Stimulated activated CD4-positive, alpha-beta T cell treated with anti-CD3 and anti-CD28 coated beads, Interleukin-1b, Interleukin-23, amount 100 ng/mL, for 1 hour (primary cell): ENCODE measurements at places on chromosomes 6 and 20.

- no peak for DNase-seq
Measured at GRCh38 chr6:34045771-34046170, 100.1 kb downstream of the GRM4 start.

- DNase-seq = no peak
Measured at GRCh38 chr6:42978487-42978838, 518 bp downstream of the PEX6 start.

DNA sequence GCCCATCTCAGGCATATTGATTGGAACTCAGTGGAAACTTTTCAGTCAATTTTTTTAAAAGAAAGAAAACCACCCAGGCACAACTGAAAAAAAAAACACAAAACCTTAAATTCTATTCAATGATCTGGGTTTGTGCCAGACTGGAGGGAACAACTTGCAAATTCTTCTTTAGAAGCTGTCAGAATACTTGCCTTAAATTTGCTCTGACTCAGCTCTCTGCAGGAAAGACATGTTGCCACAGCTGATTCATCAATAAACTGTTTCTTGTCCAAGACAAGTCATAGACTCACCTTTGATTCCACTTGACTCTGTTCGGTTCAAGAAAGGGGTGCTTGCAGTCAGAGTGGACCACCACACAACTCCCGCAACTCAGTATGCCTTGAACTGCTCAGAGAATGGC is 117.8 kb upstream of the F13A1 start:
- no peak for DNase-seq

GRCh38 chr6:39772559-39773273 is 19.5 kb upstream of the DAAM2 start:
- no peak for DNase-seq

GRCh38 chr6:14537030-14537429 is 419.5 kb downstream of the CD83 start:
- no peak for DNase-seq

- DNase-seq = no peak
Measured at GRCh38 chr6:167996424-167997199, 859 bp upstream of the KIF25 start.

DNA sequence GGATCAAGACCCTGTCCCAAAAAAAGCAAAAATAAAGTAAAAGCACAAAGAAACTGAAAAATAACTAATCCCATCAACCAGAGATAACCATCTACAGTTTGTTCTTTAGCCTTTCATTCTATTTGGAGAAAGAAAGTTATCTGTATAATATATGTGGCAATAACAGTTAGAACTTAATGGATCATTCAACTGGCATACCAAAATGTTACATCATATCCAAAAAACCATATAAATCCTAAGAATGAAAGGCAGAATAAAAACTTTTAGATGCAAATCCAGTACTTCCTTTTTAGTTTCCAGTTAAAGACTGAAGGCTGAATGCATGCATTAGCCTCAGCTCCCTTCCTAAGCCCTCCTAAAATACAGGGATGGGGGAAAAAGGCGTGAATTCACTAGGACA is 25.2 kb downstream of the ILRUN start:
- DNase-seq = no peak

DNA sequence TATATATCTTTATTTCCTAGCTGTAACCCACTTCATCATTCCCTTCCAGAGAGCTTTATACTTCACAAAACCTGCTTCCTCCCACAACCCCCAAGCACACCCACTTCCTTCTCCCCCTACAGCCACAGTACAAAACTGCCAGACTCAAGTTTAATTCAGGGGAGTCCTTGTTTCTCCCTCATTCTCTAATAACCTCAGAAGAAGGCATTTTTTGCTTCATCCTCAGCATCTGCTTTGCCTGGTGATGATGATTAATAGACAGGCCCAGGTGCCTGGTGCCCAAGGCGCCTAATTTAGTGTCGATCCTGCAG is 414.3 kb downstream of the KIF16B start:
- no peak for DNase-seq

- DNase-seq = no peak
Measured at GRCh38 chr20:60365882-60366281, 407.7 kb downstream of the CDH26 start.

GRCh38 chr6:117477988-117478852 is 4.3 kb upstream of the DCBLD1 start:
- no peak for DNase-seq

- no peak for DNase-seq
Measured at GRCh38 chr20:58310291-58310782, 822 bp downstream of the RAB22A start.

- DNase-seq = no peak
Measured at GRCh38 chr6:168616816-168617765, 176.1 kb downstream of the SMOC2 start.

GRCh38 chr20:56986931-56987720 is 279.3 kb downstream of the BMP7 start:
- no peak for DNase-seq

DNA sequence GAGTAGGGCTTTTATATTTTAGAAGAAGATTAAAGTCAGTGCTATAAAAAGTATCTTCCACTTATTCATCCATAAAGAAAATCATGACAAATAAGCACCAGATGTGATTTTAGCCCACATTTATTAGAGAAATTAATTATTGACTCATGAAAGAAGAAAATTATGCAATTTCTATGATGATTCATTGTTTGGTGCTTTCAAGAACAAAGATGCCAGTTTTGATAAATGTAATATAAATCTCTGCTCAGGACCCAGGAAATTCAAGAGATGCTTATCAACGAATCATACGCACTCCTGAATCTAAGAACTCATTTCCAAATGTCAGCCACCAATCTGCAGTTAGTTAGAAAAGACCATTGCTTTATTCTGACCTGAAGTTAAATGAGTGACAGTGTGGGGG is 211.4 kb downstream of the ARHGAP18 start:
- DNase-seq = no peak

GRCh38 chr20:50246367-50247195 is 56.0 kb downstream of the CEBPB start:
- DNase-seq = no peak

- DNase-seq = no peak
Measured at GRCh38 chr6:88477413-88477812, 311.3 kb upstream of the CNR1 start.

- no peak for DNase-seq
Measured at GRCh38 chr20:36179170-36179945, 24.8 kb downstream of the EPB41L1 start.

DNA sequence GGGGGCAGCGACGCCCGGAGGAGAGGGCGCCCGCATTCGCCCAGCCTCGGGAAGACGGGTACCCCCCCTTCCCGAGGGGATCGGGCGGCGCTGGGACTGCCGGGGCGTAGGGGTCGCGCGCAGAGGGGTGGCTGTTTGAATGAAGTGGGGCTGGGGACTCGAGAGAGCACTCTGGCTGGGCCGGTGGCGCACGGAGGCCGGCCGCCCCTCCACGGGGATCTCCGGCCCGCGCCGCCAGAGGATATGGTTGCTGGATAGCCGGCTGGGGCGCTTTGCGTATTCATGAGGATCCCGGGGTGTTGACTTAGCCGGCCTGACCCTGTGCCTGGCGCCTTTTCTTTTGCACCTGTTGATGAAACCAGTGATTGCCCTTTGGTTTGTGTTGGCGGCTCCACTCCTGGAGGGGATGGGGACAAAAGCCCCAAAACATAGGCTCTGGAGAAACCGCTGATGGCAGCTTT is 469 bp downstream of the SYNJ2 start:
- DNase-seq = no peak

DNA sequence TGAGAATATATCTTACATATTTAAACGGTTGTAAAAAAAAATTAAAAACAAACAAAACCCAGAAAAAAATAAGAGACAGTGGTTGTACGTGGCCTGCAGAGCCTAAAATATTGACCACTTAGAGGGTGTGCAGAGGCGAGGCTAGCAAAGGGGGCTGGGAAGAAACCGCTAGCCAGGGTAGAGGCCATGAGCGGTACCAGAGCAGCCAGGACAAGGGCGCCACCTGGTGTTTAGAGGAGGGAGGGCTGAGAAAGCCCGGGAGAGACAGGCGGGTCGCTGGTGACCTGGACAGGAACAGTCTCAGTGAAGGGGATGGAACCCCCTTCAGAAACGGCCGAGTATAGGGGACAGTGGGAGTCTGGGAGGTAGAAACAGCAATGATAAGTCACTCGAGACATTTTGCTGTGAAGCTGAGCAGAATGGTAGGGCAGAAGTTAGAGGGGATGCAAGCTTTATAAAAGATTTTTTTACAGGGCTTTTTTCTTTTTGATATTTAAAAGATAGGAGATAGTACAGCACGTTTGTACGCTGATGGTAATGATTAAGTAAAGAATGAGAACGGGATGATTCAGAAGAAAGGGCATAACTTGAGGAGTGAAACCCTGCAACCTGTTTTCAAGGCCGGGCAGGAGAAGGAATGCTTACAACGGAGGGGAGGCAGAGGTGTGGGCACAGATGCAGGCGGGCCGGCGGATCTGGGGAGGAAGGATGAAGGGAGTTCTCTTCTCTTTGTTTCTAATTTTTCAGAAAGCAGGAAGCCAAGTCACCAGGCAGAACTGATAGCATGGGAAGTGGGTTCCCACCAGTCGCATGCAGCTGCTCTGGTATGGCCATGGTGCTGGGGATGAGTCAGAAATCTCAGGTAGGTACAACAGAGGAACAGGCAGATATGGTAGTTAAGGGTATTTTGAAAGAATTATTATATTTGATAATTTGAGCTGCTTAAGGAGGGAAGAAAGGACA is 76.2 kb downstream of the FAM229B start:
- peak; percentile 43 for DNase-seq

DNA sequence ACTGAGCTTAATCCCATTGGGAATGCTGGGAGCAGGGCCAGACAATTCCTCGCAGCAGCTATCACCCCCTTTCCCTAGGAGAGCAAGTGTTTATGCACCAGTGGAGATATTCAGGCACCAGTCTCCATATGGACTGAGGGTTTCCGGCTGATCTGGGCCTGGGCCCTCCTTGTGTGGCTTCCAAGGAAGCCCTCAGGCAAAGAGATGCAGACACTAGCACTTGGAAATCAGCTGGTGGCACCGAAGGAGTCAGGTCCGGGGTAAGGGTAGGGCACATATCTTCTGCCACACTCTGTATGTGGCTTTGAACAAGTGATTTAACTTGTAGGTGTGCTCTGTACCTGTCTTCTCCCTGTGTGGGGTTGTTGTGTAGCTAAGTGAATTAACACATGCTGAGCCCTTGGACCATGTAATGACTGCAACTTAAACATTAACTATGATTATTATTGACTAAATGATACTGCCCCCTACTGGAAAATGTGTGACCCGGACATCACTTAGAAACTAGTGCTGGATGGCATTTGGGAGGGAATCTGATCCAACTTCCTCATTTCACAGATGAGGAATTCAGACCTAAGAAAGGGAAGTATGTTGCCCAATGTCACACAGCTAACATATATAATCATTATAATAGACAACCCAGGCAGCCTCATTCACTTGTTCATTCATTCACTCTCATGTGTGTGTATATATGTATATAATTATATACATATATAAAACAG is 19.3 kb upstream of the WFDC2 start:
- no peak for DNase-seq

- DNase-seq = no peak
Measured at GRCh38 chr20:59515013-59515905, 89.1 kb upstream of the PHACTR3 start.

DNA sequence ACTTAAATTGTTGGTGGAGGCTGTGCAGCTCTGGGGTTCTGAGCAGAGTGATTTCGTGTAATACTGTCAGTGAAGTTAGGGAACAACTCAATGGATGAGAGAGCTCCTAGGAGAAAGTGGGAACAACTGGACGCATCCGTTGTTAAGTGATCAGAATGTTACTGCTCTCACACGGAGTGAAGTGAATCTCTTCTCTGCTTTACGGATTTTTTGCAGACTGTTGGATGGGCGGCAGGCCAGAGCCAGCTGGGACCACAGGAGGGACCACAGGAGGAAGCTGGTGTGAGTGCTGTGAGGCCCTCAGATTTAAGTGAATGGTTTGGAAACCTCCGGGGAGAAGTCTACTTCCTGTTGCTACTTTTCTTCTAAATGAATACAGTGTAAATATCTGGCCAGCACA is 23.7 kb upstream of the PPP1R14C start:
- no peak for DNase-seq

DNA sequence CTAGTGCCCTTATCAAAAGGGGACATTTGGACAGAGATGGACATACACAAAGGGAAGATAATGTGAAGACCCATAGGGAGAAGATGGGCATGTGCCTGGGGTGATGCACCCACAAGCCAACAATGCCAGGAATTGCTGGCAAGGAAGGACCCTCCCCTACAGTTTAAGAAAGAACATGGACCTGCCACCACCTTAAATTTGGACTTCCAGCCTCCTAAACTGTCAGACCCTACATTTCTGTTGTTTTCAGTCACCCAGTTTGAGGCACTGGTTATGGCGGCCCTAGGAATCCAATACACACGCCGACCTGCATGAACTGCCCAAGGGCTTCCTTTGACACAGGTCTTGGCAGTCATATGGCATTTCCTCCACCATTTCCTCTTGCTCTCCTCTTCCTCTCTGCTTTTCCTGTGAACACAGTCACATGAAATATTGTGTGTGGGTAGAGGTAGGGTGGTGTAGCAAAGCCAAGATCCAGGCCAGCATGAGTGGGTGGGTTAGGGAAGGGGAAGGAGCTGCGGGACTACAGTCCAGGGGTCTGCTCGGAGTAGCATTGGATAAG is 115.6 kb downstream of the ZDHHC14 start:
- DNase-seq = no peak

- DNase-seq = no peak
Measured at GRCh38 chr6:144683216-144684070, 398.3 kb downstream of the UTRN start.

DNA sequence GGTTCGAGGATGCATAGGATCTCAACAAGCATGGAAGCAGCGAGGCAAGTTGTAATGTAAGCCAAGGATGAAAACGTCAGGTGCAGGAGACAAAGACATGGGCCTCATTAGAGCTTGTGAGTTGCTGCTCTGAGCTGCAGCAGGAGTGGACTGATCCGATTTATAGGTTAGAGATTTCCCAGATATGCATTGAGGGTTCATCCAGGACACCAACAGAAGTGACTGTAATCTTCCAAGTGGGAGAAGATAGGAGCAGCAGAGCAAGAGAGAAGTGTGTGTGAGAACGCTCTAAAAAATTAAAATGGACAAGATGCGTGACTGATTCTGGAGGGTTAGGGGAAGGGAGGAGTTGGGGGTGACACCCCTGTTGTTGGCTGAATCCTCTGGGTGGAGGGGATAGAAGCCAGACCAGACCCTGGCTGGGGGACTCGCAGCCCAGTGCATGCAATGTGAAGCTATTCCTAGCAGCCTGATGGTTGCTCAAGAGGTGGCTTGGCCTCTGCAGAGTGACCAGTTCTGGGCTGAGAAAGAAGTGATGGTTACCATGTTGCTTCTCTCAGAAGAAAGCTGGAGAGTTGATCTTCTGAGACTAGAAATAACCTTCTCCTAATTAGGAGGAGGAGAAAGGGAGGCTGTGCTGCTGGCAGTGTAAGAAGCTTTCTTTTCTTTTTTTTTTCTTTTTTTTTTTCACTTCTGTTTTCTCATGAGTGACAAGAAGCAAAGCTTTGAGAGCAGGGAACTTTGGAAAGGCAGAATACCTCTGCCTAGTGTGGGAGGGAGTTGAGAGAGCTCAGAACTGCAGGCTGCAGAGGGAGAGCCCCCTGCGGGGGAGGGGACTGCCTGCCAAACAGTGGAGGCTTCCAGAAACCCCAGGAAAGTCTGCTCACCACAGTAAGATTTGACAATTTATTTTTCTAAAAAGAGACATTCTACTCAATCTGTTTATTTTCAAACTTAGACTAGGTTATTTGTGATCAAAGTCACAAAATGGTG is 116.9 kb downstream of the SLX4IP start:
- no peak for DNase-seq
